ENCODE measurements at places on chromosomes 11 and 22. TPM values are rescaled to one million over a fixed set of nuclear protein-coding genes. Genes with fewer than 3 reads are reported as not detected.

DNA sequence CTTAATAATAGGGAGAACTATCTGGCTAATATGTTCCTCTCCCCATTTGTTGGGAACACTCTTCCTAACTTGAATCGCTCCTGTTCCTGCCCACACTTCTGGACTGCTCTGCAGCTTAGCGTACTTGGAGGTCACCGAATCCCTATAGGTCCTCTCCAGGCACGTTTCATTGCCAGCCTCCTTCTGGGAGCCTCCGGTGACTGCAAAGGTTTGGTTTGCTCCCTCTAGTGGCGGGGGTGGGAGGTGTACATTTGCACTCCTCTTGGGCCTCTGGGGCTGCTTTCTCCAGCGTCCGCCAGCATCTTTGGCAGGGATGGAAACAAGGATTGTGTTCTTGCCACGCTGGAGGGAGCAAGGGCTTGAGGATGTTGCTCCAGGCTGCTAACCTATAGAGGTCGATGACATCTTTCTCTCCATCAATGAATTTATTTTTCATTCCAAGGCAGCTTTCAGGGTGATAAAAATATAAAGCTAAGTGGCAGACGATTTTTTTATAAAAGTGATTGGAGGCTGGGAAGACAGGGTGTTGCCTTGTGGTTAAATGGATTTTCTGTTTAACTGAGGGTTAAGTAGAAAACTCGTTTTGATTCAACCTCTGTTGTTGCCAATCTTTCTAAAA lies 48.7 kb downstream of the TSPAN18 start:
- H3K4me3 ChIP-seq = no peak overlapping the region
- H3K27me3 ChIP-seq = no peaks in the 10 kb centered on the region
- H3K27ac ChIP-seq = no peak overlapping the region
- peaks cover 9% of the 10 kb centered on the region for H3K36me3 ChIP-seq
- DNase-seq = peak; percentile 45

- no peaks in the 10 kb centered on the region for H3K27me3 ChIP-seq
- no peak overlapping the region for H3K4me3 ChIP-seq
- no peak for DNase-seq
- H3K27ac ChIP-seq = peak overlapping the region; percentile 9
- H3K4me1 ChIP-seq = peaks cover 20% of the 10 kb centered on the region
- peaks cover 8% of the 10 kb centered on the region for H3K36me3 ChIP-seq
Measured at GRCh38 chr22:17724678-17725499, 49.4 kb downstream of the BID start.

Gene SCGB2A2
- not detected for total RNA-seq

Gene RASL10A
- total RNA-seq = 0.63 TPM

Gene OR52N4
- total RNA-seq = not detected

Gene ALDH3B1
- total RNA-seq = 0.23 TPM

Gene IL17REL
- 0.07 TPM for total RNA-seq
